HuH-7 (cell line): ENCODE measurements at places on chromosomes 16 and 17.
A peak's percentile ranks its signal among the peaks of the same experiment; 100 is the strongest.

DNA sequence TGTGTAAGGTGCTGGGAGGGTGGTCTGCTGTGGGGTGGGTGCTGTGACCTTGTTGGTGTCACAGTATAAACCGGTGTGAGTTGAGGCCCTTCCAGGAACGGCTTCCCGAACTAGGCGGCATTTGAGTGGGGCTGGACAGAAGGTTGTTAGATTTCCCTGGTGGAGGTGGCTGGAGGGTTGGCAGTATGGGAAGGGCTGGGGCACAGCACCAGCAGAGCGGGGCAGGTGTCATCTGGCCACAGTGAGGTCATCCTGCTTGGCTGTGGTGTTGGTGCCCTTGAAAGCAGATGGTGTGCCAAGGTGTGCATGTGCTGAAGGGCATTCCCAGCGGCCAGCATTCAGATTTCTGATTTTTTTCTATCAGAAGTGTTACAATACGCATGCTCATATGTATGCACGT, 28.1 kb downstream of the BANP start:
- no peak for DNase-seq

DNA sequence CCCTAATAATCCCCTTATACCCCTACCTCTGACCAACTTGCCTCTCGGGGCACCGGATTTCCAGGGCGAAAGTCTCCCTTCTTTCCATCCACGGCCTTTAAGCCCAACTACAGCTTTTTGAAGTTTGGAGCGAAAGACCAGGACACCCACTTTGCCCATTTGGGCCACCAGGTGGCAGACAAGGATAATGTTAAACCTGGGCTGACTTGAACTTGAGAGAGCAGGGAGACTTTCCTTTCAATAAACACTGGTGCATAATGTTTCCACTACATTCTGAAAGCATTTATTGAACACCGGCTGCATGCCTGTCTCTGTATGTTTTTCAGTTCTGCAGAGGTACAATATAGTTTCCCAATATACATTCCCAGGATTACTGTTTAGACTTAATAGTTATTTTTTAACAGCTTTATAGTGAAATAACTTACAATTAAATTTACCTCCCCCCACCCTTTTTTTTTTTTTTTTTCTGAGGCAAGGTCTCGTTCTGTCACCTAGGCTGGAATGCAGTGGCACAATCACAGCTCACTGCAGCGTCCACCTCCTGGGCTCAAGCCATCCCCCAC, 6.9 kb upstream of the CES3 start:
- peak; percentile 84 for DNase-seq

DNA sequence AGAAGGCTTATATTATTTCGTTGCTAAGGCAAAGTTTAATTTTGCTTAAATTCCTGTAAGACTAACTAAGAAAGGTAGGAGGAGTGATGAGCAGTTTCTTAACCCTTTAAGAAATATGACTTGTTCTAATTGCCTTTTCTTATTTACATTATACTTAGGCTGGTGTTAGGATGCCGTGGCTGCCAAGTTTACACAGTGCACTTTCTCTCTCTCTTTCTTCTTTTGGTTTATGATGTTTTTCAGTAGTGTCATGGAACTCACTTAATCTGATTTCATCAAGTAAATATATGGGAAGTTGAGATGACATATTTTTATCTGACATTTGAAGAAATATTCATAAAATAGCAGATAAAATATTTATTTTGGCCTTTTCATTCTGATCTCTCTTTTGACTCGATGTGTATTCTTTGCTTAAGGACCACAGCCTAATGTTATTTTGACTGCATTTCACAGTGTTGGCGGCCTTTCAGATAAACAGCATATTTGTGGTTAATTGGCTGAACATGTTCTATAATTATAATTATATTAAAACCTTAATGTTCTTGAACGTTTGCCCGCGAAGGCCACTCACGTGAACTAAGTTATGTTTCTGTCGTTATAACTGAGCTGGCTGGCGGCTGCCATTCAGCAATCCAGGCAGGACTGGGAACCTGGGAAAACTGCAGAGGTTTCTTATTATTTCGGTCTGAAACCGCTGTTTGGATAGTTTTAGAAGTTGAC, 191.6 kb downstream of the WWOX start:
- DNase-seq, result no peak

GRCh38 chr16:18055411-18055916, 281.1 kb downstream of the NPIPA8 start:
- no peak for DNase-seq

- no peak for DNase-seq
Observed at GRCh38 chr17:56034197-56034635, 119.1 kb upstream of the ANKFN1 start.

DNA sequence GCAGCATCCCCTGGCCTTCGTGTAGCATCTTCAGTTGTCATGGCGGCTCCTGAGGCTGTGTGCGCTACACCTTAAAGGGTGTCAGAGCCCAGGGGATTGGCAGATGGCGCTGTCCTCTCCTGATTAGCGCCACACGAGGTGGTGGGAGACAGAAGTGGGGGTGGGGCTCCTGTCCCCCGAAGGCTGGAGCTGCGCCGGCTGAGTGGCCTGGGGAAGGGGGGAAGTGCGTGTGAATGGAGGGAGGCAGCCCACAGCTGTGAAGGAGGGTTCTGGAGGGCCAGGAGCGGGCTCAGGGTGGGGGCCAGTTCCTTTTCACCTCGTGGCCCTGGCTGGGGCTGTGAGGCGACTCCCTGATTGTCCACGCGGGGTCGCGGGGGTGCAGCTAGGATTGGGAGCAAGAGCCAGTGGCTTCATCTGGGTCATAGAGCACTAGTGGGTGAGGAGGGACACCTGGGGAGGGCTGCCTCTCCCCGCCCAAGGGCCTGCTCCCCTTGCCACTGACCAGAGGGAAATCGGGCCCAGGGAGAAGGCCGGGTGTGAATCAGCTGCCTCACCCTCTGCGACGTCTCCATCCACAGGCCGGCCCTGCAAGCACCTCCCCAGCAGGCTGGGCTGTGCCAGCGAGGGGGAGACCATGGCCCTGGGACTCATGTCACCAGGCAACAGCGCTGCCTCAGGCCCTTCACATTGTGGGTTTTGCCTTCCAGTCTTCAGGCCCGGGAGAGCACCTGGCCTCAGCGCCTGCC, 14.1 kb downstream of the BAHCC1 start:
- no peak for DNase-seq

DNA sequence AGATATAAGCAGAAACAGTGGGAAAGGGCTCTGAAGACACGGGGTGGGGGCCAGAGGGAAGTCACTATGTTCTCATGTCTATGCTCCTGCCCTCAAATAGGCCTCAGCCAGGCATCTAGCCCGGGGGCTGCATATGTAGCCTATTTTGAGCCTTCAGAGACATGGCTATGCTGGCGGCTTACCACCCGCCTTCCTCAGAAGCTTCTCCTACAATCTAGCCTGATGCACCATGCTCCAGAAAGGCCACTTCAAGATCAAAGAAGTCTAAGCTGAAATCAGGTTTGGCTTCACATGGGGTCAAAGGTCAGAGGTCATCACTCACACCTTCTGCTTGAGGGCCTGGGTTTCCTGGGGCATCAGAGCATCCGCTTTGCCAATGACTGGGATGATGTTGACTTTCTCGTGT, 1.6 kb downstream of the SEPTIN1 start:
- no peak for DNase-seq

- no peak for DNase-seq
Observed at GRCh38 chr17:79945591-79946255, 89.9 kb downstream of the TBC1D16 start.

- peak; percentile 39 for DNase-seq
Observed at GRCh38 chr16:73713778-73714495, 582.7 kb upstream of the PSMD7 start.

GRCh38 chr17:78885956-78886355, 17.0 kb downstream of the CEP295NL start:
- no peak for DNase-seq

GRCh38 chr17:62876673-62877405, 68.7 kb upstream of the MARCHF10 start:
- DNase-seq, result no peak

- no peak for DNase-seq
Observed at GRCh38 chr16:54812229-54812628, 118.4 kb upstream of the IRX5 start.

GRCh38 chr17:39357986-39358385, 43.4 kb downstream of the FBXL20 start:
- no peak for DNase-seq

- DNase-seq, result no peak
Observed at GRCh38 chr16:80766798-80767197, 37.6 kb downstream of the CDYL2 start.

DNA sequence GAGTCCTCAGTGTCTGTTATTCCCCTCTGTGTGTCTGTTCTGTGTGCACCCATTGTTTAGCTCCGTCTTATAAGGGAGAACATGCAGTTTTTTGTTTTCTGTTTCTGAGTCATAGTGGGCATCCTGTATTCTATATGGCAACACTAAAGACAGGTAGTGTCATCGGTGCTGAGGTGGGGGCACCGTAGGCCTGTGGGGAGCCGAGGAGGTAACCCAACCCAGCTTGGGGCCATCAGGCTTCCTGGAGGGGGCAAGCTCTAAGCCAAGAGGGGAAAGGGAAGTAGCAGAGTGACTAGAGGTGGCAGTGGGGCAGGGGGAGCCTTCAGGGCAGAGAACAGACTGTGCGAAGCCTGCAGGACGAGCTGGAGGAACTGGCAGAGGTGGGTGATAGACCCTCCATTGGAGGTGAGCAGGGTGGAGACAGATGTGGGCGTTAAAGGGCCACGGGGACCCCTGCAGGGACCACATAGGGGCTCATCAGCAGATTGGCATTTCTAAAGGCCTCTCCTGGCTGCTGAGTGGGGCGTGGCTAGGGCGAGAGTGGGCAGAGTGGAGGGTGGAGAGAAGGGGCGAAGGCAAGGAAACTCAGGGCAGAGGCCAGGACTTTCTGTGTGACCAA, 36.5 kb downstream of the CPNE2 start:
- no peak for DNase-seq

GRCh38 chr16:55778757-55779156, 54.1 kb downstream of the CES1 start:
- DNase-seq, result no peak

DNA sequence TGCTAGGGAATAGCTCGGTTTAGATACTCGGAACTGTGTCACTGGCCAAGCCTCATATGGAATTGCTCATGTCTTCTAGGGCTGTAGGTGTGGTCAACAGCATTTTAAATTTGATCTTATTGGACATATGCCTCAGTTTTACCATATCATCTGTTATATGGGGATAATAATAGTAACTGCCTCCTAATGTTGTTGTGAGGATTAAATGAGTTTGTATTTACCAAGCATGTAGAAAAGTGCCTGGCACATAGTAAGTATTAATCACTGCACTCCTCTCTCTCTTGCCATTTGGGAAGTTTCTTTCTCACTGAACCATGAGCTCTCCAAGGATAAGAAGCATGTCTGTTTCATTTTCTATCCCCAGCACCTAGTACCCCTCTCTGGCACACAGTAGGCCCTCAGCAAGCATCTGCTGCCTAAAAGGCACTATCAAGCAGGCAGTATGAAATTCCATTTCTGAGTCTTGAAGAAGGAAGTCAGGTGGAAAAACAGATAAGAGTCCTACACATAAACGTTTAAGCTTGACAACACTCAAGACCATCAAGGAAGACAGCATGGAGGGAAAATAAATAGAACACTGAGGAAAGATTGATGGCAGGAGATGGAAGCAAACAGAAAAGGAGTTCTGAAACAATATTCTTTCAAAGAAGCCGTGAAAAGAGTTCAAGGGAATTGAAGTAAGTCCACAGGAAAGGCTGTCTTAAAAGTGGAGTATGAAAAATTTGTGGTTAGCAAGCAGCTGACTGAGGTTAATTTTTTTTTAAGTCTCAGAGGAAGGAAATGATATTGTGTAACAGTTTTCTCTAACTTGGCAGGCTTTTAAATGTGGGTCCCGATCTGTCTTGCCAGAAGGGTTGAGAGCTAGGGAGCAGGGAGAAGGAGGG, 2.2 kb upstream of the ATP6V0A1 start:
- no peak for DNase-seq

DNA sequence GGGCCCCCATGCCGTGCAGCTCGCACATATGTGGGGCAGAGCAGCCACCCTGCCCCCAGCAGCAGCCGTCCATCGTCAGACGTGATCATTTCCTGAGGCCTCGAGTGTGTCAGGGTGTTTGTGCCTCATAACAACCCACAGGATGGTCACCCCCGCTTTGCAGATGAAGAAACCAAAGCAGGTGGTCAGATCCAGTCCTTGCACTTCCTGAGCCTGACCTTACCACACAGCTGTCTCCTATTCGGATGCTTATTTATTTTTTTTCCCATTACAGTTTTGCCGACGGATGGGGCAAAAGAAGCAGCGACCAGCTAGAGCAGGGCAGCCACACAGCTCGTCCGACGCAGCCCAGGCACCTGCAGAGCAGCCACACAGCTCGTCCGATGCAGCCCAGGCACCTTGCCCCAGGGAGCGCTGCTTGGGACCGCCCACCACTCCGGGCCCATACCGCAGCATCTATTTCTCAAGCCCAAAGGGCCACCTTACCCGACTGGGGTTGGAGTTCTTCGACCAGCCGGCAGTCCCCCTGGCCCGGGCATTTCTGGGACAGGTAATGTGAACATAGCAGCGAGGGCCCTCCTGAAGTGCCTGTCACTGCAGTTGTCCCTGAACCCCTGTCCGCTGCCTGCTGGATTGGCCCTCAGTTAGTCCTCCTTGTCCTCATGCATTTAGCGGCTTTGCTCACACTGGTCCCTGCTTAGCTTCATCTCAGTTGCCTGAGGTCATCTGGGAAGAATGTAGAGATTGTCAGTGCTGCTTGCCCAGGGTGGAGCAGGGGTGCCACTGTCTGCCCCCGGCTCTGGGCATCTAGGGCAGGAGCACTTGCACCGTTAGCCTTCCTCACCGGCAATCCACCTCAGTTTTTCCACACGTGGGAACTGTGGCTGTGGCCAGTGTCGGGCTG, 1.4 kb downstream of the MPG start:
- no peak for DNase-seq

DNA sequence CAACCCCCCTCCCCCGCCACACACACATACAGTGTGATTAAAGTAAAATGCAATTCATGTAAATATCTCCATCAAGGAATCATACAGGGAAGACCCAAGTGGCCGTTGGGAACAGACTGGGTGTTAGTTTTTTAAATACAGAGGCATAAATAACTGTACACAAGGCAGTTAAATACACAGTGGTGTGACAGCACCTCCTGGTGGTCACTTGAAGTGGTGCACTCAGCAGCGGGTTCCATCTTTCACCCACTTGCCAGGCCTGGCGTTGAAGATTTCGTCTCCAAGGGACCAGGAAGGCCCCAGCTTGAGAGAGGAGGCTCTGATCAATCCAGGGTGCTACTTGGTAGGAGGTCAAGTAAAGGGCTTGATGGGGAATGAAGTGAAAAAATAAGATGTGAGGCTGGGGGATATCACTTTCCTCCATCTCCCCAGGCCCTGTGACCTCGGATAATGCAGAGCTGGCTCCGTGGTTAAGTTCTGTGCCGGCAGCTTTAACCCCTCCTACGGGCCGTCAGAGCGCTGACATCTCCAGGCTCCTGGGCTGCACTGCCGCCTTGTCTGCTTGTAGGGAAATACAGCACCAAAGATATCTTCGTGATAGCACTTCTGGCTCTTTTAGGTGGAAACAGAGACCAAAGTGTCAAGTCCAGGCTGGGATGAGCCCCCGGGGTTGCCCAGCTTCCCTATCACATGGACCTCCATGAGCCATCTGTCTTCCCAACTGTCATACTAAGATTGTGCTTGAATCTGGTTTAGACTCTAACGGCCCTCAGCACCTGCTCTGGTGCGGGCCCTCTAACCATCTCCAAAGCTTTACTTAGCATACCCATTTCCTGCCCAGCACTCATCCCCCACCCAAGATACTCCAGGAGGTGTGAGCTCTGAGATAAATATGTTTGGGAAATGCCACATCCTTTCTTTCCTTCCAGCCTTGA, 20.7 kb downstream of the LGALS9 start:
- no peak for DNase-seq
